Cerebellar nuclear complex (tissue), 1 donor: ENCODE measurements at places on chromosomes 7 and 10.

DNA sequence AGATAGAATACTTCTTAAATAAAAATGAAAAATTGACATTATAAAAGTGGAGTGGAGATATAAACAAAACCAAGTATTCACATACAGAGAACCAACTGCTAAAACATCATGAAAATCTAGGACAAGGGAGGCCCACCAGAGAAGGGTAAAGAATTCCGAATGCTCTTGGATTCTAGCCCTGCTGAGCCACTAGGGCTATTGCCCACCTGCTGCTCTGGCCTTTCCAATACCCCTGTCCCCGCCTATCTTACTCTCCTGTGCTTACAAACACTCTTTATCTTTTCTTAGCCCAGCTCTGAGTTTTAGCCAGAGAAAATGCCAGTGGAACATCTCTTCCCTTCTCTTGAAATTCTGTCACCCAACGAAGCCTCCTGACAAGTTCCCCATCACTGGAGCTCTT, 100.3 kb downstream of the MACC1 start:
- no peak for DNase-seq

GRCh38 chr7:22445140-22445743, 54.7 kb downstream of the STEAP1B start:
- DNase-seq = peak; percentile 19

- no peak for DNase-seq
These were observed 503.9 kb downstream of the PTPRN2 start for GRCh38 chr7:158083526-158084310.

DNA sequence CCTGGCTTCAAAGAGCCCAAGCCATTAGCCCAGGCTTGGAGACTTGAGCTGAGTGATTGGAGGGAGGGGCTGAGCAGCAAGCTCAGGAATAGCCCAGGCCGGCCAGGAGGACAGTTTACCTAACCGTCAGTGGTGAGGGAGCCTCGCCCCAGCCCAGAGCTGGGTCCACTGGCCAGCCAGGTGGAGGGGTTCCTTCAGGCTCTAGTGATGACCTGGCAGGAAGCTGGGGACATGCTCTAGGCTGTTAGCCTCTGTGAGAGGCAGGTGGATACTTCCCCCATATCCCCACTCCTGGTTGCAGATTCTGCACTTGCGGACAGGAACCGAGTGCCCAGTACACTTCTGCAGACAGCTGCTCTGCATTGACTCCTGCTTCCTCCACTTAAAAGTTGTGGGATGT, 61.2 kb upstream of the ANTXRL start:
- no peak for DNase-seq

- DNase-seq = no peak
These were observed 334.6 kb downstream of the PTEN start for GRCh38 chr10:88198023-88198422.
